ENCODE measurements at places on chromosomes 7 and 10. TPM values are rescaled to one million over a fixed set of nuclear protein-coding genes. Genes with fewer than 3 reads are reported as not detected.

The CTAGE4 gene
- total RNA-seq: 0.06 TPM

- no peak for DNase-seq
These were observed 709.5 kb upstream of the COBL start for GRCh38 chr7:52026140-52026539.

- DNase-seq: peak; percentile 54
These were observed 20.6 kb downstream of the KIN start for GRCh38 chr10:7767209-7767608.

DNA sequence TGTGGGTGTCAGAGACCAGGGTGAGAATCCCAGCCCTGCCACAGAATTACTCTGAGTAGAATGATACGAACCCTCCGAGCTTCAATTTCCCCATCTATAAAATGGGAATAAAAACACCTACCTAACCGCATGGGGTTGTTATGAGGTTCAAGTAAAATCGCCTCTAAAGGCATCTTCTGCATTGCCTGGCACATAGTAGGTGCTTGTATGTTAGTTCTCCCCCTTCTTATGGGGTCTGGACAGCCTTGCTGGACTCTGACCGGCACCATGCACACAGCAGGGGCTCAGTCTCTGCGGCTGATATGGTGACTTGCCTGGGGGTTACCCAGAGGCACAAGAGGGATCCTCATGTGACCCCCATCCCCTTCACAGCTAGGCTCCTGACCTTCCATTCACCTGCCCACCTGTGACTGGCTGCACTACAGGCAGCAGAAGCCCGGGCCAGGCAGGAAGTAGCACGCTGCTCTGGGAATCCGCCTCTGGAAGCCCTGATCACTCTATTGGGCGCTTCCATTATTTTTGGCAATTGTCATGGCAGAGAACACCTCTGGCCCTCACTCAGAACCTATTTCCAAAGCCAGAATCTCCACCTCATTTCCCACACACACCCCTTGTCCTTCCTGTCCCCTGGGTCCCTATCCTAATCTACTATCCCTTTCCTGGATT is 6.0 kb downstream of the SH3PXD2A start:
- DNase-seq: no peak

DNA sequence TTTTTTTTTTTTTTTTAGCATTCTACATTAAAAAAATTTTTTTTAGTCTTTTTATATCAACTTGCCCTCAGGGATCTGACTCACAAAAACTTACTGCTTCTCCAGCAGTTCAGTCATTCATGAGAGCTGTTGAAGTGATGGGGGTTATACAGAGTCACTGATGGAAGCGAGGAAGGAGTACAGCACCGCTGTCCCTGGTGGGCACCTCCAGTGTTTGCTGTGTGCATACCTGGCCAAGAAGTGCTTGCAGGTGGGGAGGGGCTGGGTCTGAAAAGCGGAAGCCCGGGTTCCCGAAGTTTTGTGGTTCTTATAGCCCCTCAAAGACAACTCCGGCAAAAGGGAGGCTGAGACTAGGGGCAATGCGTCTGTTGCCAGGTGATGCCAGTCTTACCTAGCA is 46.2 kb downstream of the MINDY4 start:
- no peak for DNase-seq

GRCh38 chr7:44883961-44884620 is 1.2 kb downstream of the PURB start:
- no peak for DNase-seq

The SLC26A5 gene
- total RNA-seq: not detected

DNA sequence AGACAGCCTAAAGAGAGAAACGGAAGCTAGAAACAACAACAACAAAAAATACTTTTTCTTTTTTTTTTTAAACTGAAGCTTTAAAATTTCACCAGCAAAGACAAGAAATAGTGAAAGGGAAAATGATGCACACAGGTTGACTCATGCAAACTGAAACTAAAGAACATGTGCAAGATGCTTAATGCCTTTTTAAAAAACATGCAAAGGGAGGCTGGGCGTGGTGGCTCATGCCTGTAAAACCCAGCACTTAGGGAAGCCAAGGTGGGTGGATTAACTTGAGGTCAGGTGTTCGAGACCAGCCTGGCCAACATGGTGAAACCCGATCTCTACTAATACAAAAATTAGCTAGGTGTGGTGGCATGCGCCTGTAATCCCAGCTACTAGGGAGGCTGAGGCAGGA is 15.1 kb upstream of the CUBN start:
- peak; percentile 56 for DNase-seq

GRCh38 chr7:25832456-25832855 is 319.5 kb upstream of the NFE2L3 start:
- no peak for DNase-seq

The SSMEM1 gene
- 0.13 TPM for total RNA-seq

The ANKRD61 gene
- 0.23 TPM for total RNA-seq

- peak; percentile 65 for DNase-seq
These were observed 121.2 kb downstream of the FAM107B start for GRCh38 chr10:14653271-14654161.

- DNase-seq: no peak
These were observed 83.9 kb upstream of the SDK1 start for GRCh38 chr7:3217166-3217565.

Data from LHCN-M2 (cell line).